ENCODE measurements at places on chromosomes 2 and 18.

DNA sequence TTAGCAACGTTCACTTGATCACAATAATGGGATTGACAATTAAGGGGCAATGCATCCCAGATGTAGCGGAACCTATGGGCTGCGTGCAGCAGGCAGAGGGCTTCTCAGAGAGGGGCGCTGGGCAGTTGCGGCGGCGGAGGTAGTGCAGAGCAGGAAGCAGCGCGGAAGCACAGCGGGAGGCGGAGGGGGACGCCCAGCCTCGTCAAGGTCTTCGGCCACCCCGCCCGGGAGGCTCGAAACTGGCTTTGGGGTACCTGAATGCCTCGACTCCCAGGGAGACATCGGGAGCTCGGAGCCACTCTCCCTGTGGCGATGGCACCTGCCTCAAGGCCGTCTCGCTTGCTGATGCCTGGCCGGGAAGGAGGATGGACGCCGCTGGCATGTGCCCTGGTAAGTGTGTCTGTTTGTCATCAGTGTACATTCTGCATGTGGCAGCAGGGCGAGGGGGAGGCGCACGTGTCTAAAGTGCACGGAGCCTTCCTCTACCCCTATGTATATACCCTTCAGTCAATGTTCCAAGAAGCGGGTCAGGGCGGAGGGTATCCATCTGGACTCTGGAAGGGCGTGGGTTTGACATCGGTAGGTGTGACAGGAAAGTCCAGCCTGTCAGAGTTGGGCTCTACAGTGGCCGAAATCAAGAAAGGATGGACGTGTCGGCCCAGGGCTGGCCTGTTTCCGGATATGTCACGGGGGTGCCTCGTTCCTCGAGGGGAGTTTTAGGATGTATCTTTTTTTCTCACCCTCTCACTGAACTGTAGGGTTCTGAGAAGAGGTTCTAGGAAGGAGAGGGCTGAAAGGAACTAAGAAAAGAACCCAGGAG, 7.5 kb upstream of the SP9 start:
- no peak for DNase-seq

DNA sequence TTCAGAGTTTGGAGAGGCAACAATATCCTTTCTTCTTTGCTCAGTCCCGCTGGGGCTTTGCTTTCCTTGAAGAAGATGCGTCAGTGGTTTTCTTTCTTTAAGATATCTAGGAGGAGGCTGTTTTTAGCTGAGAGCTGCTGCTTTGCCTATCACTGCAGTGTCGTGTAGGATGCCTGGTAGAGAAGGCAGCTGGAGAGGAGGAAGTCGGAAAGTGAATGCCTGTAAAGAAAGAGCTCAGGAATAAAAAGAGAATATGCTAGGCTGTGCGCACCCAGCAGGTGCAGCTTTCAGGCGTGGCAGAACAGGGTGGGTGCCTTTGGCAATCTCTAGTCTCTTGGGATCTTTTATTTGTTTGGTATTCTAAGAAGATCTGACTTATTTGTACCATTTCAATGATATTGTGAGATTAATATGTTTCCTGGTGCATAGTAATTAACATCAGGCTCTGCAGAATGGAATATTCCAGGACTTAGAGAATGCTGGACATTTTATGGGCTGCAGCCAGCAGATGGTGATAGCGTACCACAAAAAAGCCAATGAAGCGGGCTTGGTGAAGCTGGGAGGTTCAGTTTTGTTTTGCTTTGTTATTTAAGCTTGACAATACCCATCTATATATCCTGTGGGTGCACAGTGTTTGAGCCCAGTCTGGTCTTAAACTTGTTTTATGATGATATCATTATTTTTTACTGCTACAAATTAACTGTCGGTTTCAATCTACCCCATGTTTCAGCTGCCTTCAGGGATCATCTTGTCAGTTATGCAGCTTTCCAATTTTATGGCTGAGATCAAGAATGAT, 34.9 kb downstream of the CAVIN2 start:
- peak; percentile 64 for DNase-seq

- no peak for DNase-seq
These were observed 6.8 kb upstream of the LAMA3 start for GRCh38 chr18:23682472-23682871.

DNA sequence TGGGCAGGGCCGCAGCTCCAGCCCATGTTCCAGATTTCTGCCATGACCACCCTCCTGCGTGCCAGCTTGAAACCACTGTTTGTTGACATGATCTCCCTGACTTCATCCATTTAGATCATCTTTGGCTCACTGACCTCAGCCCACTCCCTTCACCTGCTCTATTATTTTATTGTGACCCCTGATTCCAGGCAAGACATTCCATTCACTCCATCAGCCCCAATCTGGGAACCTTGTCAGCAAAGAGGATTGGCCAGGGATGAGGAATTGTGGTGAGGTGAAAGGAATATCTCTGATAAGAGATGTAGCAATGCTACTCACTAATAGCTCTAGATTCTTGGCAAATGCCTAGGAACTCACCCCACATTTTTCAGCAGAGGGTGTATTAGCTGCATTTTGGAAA, 174.2 kb downstream of the TMEM247 start:
- peak; percentile 47 for DNase-seq

GRCh38 chr2:46164529-46165301, 132.5 kb upstream of the EPAS1 start:
- DNase-seq, result peak; percentile 98

- no peak for DNase-seq
These were observed 15.2 kb downstream of the CAPG start for GRCh38 chr2:85394976-85395375.

- DNase-seq, result peak; percentile 41
These were observed 55.0 kb downstream of the PKDCC start for GRCh38 chr2:42102591-42103450.

- DNase-seq, result no peak
These were observed 72.2 kb downstream of the BCL11A start for GRCh38 chr2:60481257-60481656.

DNA sequence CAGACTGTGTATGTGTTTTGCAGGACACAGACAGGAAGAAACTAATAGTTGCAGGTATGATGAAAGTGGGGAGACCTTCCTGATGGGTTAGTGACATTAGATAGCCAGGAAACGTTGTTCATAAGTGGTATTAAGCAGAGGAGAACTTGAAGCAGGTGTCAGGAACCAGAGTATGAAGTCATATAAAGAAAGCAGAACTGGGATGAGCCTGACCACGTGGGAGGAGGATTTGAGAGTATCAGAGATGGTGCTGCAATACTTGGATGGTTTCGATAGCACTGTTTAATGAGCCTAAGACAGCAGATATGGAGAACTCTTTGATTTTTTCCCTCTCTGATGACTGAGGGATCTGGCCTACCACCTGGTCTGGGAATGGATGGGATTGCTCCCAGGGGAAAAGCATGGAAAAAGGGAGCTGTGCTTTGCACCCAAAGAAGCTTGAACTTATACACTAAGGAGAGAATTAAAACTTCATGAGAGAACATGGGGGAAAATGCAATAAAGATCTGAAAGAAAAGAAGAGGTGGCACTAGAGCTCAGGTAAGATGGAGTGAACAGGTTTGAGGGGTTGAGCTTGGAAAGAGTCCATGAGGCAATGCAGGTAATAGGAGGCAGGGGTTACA, 226.0 kb upstream of the LRRTM1 start:
- DNase-seq, result no peak

GRCh38 chr2:52445686-52446085, 1321.9 kb upstream of the CHAC2 start:
- DNase-seq, result no peak

DNA sequence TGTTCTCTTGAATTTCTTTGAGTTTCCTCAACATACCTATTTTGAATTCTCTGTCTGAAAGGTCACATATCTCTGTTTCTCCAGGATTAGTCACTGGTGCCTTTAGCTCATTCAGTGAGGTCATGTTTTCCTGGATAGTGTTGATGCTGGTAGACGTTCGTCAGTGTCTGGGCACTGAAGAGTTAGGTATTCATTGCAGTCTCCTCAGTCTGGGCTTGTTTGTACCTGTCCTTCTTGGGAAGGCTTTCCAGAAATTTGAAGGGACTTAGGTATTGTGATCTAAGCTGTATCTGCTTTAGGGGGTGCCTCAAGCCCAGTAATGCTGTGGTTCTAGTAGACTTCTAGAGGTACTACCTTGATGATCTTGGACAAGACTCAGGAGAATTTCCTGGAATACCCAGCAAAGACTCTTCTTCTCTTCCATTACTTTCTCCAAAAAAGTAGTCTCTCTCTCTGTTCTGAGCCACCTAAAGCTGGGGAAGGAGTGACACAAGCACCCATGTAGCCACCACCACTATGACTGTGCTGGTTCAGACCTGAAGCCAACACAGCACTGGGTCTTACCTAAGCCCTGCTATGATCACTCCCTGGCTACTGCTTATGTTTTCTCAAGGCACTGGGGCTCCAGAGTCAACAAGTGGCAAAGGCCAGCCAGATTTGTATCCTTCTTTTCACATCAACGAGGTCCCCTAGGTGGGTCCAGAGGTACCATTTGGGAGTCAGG, 852.0 kb downstream of the BCL11A start:
- no peak for DNase-seq

DNA sequence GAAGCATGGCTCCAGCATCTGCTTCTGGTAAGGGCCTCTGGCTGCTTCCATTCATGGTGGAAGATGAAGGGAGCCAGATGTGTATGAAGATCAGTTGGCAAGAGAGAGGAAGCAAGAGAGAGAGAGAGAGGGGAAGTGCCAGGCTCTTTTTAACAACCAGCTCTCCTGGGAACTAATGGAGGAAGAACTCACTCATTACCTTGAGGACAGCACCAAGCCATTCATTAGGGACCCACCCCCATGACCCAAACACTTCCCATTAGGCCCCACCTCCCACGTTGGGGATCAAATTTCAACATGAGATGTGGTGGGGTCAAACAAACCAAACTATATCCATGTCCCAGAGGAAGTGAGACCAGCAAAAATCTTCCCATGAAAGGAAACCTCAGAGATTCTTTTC, 124.8 kb upstream of the SIX2 start:
- no peak for DNase-seq

DNA sequence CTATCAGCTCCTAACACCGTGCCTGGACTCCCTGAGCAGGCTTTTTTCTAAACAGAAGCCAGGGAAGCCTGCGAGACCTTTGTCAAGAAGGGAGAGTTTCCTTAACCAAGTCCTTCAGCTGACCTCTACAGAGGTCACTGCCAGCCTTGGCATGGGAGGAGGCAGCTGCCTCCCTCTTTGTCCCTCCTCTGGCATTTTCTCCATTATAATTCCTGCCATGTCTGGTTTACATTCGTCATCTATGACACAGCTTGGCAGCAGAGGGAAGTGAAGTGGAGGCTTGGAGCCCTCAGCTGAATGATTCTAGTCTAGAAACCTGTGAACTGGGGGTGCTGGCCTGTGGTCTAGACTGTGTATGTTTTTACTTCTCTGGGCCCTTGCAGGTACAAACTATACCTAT, 22.5 kb downstream of the LIPG start:
- DNase-seq, result no peak

GRCh38 chr18:47595831-47596501, 334.5 kb downstream of the SMAD2 start:
- DNase-seq, result no peak

- DNase-seq, result no peak
These were observed 10.9 kb upstream of the TNP1 start for GRCh38 chr2:216870508-216871332.

DNA sequence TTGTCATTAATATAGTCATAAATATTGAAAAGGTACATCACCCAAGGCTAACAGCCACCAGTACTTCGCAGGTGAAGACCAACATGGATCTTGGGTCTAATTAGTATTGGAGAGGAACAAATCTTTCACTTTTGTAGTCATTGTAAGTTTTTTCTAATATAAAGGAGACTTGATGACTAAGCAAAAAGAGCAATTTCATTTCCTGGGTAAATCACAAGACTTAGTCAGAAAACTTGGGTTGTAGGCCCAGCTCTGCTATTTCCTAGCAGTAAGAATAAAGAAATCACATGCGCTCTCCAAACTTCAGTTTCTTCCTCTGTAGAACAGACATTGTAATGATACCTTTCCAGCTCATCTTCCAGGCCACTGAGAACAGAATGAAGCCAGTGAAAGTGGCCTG, 40.9 kb downstream of the NRP2 start:
- DNase-seq, result no peak

- peak; percentile 43 for DNase-seq
These were observed 246.1 kb downstream of the TWIST2 start for GRCh38 chr2:239093952-239094351.

Measured in AG10803 (cell line).